ENCODE measurements at places on chromosomes 6 and 20. TPM values are rescaled to one million over a fixed set of nuclear protein-coding genes. Genes with fewer than 3 reads are reported as not detected.

DNA sequence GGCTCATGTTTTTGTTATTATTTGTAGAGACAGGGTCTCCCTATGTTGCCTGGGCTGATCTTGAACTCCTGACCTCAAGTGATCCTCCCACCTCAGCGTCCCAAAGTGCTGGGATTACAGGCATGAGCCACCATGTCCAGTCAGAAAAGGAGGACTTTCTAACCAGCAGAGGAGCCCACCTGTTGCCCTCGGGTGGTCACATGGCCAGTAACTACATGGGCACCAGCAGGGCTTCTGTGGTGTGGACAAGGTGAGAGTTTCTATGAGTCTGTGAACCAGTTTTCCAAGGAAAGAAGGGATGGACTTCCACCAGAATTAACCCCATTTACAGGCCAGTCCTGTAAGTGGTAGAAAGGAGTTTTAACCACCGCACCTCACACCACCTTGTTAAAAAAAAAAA, 125.4 kb downstream of the RIN2 start:
- no peak for DNase-seq

- DNase-seq = no peak
Measured at GRCh38 chr6:111423055-111423633, 59.9 kb downstream of the REV3L start.

DNA sequence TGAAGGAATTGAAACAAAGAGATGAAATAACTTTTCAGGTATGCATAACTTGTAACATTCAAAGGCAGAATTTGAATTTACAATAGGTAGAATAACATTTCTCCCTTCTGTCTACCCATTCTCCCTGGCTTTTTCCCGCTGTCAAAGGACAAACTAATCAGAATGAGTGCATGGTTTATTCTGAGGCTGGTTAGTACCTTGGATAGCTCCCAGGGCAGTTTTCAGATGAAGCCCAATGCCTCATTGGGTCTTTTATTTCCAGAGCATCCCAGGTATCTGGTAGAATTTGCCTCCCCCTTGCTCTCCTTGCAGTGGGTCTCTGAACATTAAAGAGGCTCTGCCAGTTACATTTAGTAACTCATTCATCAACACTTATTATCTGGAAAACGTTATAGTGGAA, 665.5 kb downstream of the BCKDHB start:
- DNase-seq = no peak

CD2AP gene
- polyA plus RNA-seq = 9.2 TPM

DNA sequence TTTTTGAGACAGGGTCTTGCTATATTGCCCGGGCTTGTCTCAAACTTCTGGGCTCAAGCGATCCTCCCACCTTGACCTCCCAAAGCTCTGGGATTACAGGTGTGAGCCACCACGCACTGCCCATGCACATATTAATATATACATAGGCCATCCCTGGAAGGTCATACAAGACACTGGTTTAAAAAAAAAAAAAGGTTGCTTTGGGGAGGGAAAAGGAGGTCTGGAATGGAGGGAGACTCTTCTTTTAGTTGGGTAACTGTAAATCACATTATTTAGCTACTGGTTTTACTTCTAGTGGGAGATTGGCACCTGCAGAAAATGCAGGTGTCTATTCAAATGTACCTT, 4.1 kb upstream of the SNAI1 start:
- no peak for DNase-seq

GRCh38 chr20:47989957-47990356, 204.7 kb upstream of the SULF2 start:
- no peak for DNase-seq

RNF114 gene
- polyA plus RNA-seq = 43.0 TPM

BPI gene
- 0.52 TPM for polyA plus RNA-seq

- no peak for DNase-seq
Measured at GRCh38 chr20:51385646-51386530, 156.6 kb downstream of the NFATC2 start.

TSHZ2 gene
- 8.3 TPM for polyA plus RNA-seq
